Ureter (tissue), 1 donor: ENCODE measurements at places on chromosomes 3 and 15. TPM values are rescaled to one million over a fixed set of nuclear protein-coding genes. Genes with fewer than 3 reads are reported as not detected.

GRCh38 chr15:77528968-77529319, 103.8 kb downstream of the LINGO1 start:
- DNase-seq, result no peak

GRCh38 chr3:113255100-113255853, 43.9 kb downstream of the BOC start:
- DNase-seq, result no peak

DNA sequence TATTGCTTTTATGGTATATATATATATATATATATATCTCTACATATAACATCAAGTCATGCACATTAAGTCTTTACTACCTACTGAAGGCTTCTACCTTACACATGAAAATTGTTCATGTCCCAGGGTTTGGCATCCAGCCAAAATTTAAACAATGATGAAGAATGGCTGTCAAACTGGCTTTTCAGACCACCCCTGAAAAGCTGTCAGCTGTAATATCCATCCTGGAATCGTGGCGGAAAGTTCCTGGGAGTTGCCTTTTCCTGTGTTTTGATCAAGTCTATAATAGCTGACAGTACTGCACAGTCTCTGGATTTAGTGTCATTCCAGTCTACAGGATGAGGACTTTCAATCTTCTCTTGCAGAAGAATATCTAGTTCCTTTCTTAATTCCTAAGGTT, 48.3 kb downstream of the DHX36 start:
- no peak for DNase-seq

GRCh38 chr3:102360183-102360860, 74.5 kb upstream of the ZPLD1 start:
- no peak for DNase-seq

The ADCY5 gene
- total RNA-seq, result 27.8 TPM

- no peak for DNase-seq
These were observed 369.0 kb downstream of the SV2B start for GRCh38 chr15:91468871-91469580.

The SPTBN5 gene
- 11.9 TPM for total RNA-seq

GRCh38 chr15:58491499-58492202, 59.9 kb downstream of the LIPC start:
- DNase-seq, result no peak

DNA sequence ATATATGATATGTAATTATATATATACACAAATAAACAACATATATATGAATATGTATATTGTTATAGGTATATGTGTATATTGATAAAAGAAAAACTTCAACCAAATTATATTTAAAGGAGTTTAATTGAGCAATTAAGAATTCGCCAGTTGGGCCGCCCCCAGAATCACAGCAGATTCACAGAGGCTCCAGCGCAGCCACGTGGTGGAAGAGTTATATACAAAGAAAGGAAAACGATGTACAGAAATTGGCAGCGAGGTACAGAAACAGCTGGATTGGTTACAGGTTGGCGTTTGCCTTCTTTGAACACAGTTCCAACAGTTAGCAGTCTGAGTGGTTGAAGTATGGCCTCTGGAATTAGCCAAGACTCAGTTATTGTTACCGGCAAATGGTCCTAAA, 137.3 kb upstream of the SLC24A5 start:
- no peak for DNase-seq

GRCh38 chr3:139354661-139355060, 10.8 kb downstream of the MRPS22 start:
- no peak for DNase-seq

The SKOR1 gene
- total RNA-seq, result 0.60 TPM

GRCh38 chr15:87752250-87752951, 504.1 kb downstream of the NTRK3 start:
- DNase-seq, result no peak

DNA sequence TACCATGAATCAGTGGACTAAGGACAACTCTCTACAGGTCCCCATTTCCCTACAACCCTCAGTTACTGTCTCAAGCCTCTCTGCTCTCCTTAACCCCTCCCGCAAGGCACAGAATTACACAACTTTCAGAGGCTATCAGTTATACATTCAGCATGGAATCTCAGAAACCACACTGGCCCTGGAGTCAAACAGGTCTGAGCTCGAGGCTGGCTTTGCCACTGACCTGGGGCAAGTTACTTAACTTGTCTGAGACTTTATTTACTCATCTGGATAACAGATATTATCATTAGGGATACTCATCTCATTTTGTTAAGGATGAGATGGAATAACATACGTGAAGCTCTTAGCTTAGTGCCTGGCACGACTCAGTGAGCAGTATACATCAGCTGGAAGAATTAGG, 95.2 kb downstream of the WDR76 start:
- no peak for DNase-seq

The MYL3 gene
- 4.6 TPM for total RNA-seq

GRCh38 chr3:37588758-37589157, 272.9 kb upstream of the CTDSPL start:
- DNase-seq, result no peak

DNA sequence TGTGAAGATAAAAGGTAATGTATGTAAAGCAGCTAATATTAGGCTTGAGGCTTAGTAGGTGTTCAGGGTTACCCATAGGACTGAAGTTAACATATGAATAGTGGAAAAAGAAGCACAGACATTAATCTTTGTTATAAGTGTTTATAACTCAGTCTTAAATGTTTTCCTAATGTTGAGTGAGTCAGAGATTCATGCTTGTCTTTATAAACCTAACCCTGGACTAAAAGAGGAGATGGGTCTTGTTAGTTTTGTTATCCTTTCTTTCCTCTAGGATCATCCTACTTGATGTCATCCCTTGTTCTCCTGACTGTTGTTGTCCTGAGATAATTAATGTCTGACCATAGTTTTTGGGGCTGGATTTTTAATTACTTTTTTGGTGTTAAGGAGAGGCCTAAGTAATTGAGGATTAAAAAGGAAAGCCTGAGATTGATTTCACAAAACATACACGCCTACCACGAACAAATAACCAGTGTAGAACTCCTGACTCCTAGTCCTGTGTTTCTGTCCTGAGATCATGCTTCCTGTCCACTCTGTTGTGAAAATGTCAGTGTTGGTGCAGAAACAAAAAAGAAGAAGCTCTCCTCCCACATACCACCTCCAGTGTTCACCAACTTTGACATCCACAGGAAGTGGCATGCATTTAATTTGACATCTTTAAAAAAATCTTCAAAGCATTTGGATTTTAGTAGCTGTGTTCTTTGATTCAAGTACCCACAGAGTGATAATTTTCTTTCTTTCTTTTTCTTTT, 8.4 kb downstream of the MITF start:
- DNase-seq, result no peak

DNA sequence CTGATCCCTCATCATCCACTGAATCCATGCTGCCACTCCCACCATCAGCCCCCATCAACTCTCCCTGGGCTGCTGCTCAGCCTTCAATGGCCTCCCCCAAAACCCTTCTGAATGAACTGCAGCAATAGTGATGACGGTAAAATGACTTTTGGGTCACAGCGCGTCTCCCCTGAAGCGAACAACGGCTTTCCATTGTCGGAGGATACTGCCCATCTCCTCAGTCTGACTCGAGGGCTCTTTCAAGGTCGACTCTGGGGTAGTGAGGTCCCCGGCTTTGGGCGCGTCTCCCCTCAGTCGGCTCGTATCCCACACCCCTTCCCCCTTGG, 57.2 kb upstream of the ZBTB38 start:
- no peak for DNase-seq

DNA sequence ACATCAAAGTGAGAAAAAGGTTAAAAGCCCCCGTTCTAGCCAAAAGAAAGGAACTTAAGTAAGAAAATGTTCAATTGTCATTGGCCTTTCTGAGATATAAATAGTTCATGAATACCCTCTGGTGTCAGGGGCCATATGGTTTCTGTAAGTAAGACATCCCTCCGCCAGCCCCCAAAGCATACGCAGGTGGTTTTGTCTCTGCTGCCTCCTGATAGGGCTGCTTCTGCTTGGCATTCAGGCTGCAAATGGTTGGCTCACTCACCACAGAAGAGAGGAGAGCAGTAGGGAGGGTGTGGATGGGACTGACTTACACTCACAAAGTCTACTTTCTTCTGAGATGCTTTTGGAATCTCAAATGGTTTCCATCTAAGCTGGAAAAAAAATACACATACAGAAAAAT, 29.8 kb downstream of the HGD start:
- no peak for DNase-seq

DNA sequence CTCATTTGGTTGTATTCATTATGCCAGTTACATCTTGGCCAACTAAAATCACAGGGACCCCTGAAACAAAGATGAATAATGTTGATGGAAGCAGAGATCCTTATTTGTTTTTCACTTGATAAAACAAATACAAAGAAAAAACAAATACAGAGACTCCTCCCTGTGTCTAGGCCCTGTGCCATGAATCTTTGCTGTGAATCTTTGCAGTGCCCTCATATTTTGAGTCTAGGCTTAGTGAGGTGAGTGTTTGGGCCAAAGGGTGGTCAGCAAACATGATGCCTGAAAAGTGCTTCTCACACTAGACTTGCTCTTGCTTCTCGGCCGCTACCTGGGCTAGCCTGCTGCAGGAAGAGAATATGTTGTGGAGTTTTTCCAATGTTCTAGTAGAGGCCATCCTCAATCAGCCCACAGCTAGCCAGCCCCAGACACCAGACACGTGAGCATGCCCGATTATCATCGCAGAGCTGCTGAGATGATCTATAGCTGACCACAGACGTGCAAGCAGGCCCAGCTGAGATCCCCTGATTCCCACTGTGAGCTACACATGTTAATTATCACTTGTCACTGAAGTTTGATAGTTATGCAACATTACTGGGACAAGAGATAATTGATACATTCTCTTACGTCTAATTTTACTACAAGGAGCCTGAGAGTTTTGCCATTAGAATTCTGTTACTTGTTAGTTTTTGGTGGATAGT, 191.4 kb downstream of the THRB start:
- no peak for DNase-seq

DNA sequence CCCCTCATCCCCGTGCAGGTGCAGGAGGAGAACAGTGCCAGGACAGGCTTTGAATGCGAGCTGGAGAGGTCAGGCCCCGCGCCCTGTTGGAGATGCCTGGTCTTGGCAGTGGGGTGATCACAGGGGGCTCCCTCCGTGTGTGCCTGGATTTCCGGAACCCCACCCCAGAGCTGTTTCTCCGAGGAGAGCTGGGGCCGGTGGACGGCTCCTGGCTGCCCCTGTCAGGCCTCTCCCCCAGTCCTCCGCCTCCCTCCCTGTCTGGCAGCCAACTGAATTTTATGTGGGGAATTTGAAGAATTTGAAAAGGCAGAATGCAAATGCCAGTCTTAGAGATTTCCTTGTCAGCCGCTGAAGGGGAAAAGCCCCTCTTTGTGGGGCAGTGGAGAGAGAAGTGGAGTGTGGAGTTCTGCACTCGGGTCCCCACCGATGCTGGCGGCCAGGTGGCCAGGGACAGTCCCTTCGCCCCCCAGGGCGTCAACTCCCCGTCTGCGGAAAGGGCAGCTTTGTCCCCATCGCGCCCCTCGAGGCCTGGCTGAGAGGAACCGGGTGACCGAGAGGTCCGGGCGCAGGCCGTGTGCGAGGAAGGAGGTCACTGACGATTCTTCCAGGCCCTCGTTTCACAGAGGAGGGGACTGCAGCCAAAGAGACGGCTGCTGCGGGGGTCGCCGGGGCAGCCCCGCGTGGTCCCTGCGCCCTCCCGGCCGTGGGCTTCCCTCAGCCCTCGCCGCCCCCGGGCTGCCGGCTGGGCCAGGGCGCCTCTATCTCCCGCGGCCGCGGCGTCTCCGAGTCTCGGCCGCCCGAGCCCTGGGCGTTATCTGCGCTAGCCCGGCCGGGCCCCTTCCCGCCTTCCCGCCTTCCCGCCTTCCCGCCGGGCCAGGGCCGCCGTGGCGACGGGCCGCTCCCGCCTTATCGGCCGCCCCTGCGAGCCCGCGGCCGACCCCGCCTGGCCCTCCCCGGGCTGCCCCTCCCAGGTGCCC, 56.0 kb upstream of the LCTL start:
- DNase-seq, result no peak

GRCh38 chr3:170321321-170322034, 36.0 kb upstream of the SKIL start:
- no peak for DNase-seq

DNA sequence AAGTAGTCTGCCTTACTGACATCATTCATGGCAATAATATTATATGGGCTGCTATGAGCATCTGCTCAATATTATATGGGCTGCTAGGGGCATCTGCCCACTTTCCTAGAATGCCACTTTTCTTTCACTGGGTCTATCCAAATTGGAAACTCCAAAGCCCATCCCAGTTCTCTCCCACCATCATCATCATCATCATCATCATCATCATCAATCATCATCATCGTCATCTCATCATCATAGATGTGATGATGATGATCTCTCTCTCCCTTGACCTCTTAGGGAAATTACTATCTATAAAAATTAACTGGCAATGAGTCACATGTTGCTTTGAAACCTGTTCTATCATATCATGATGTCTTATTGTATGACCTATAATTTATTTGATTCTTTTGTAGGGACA, 222.0 kb downstream of the TJP1 start:
- no peak for DNase-seq

The GOLGB1 gene
- 92.7 TPM for total RNA-seq

GRCh38 chr3:38247366-38248035, 18.1 kb upstream of the SLC22A13 start:
- no peak for DNase-seq

The PLA2G4D gene
- 0.13 TPM for total RNA-seq

The KBTBD12 gene
- total RNA-seq, result 5.5 TPM

- no peak for DNase-seq
These were observed 158.2 kb downstream of the NTRK3 start for GRCh38 chr15:88098361-88098760.

DNA sequence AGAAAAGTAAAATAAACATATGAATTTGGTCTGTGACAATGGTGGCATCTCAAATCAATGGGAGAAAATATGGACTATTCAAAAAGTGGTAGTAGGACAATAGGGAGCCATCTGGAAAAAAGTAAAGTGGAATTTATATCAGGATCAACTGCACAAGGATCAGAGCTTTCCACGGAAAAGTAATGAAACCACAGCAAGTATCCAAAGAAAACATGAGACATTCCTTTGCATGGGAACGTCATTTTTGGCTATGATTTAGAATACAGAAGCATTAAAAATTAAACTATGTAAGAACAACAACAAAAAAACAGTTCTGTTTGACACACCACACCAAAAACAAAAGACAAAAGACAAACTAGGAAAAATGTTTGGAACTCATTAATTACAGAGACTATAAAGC, 18.7 kb downstream of the CRBN start:
- DNase-seq, result no peak

DNA sequence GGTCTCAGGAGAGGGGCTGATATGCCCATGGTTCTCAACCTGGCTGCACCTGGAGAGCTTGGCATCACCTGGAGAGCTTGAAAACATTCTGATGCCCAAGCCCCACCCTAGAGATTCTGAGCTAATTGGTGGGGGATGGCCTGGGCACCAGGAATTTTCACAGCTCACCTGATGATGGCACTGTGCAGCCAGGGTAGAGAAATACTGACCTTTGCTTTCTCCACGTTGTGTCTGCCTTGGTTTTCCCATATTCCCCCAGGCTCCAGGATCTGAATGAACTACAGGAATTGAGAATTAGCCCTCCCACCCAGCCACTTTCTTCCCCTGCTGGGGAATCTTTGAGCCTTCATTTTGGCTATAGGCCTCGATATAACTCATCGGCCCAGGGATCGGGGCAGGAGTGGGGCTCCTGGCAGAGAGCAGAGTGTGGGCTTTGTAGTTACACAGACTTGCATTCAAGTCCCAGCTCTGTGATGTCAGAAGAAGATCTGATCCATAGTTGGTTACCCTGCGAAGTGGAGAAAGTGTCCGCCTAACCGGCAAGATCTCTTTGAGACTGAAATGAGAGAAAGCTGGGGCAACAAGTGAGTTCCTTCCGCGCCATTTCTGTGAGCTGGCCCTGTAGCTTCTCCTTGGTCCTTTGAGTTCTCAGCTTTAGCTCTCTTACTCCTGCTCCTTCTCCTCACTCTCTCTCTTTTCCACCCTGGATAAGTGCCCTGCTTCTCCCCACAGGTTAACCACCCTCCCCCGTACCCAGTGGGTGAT, 33.1 kb upstream of the UBE2Q2 start:
- DNase-seq, result no peak
